ENCODE measurements at places on chromosomes 2 and 18. TPM values are rescaled to one million over a fixed set of nuclear protein-coding genes. Genes with fewer than 3 reads are reported as not detected.

The B3GNT7 gene
- 4.7 TPM for total RNA-seq

The CCDC88A gene
- 93.9 TPM for total RNA-seq

The HOXD13 gene
- total RNA-seq: 0.06 TPM

The COLEC12 gene
- 31.6 TPM for total RNA-seq

The RTP5 gene
- not detected for total RNA-seq

The CXCR1 gene
- 1.4 TPM for total RNA-seq

The ALPP gene
- total RNA-seq: not detected

The RFTN2 gene
- total RNA-seq: 12.9 TPM

The CNRIP1 gene
- 22.1 TPM for total RNA-seq

The CYP26B1 gene
- total RNA-seq: 48.2 TPM

The ADAM17 gene
- 30.8 TPM for total RNA-seq

The SERPINB13 gene
- not detected for total RNA-seq

The UGT1A3 gene
- total RNA-seq: not detected

The SCYGR4 gene
- not detected for total RNA-seq

The PLGLB1 gene
- 6.9 TPM for total RNA-seq

The SOX11 gene
- 14.9 TPM for total RNA-seq

The MOB4 gene
- 40.2 TPM for total RNA-seq

The SLC11A1 gene
- 15.5 TPM for total RNA-seq

The TWIST2 gene
- total RNA-seq: 10.7 TPM

The IL18R1 gene
- 4.3 TPM for total RNA-seq

The NAT8 gene
- 12.0 TPM for total RNA-seq

The PLGLB2 gene
- 2.6 TPM for total RNA-seq

The NOL4 gene
- total RNA-seq: 2.7 TPM

The HOXD3 gene
- total RNA-seq: 74.7 TPM

The SULT1C4 gene
- total RNA-seq: 55.4 TPM

The DUSP19 gene
- 6.4 TPM for total RNA-seq

The TFPI gene
- 43.4 TPM for total RNA-seq

The AFG3L2 gene
- 50.7 TPM for total RNA-seq

The YIPF4 gene
- 23.8 TPM for total RNA-seq

The TLX2 gene
- not detected for total RNA-seq

The CROCC2 gene
- 0.18 TPM for total RNA-seq

The EMILIN1 gene
- 164 TPM for total RNA-seq

The C2orf78 gene
- total RNA-seq: not detected

The CDKL4 gene
- total RNA-seq: 2.6 TPM

The AFTPH gene
- 47.1 TPM for total RNA-seq

The CMPK2 gene
- total RNA-seq: 7.6 TPM

The MAP2 gene
- 14.7 TPM for total RNA-seq

The NFATC1 gene
- 13.8 TPM for total RNA-seq

The DNMT3A gene
- 86.4 TPM for total RNA-seq

The TMEM169 gene
- total RNA-seq: 4.3 TPM

The EMILIN2 gene
- 23.2 TPM for total RNA-seq

The RESP18 gene
- not detected for total RNA-seq

The SCN9A gene
- total RNA-seq: 5.0 TPM

The SPATA3 gene
- total RNA-seq: not detected

The NMUR1 gene
- 1.3 TPM for total RNA-seq

The GALNT3 gene
- total RNA-seq: 13.4 TPM

The RGPD5 gene
- 70.0 TPM for total RNA-seq

The GIGYF2 gene
- total RNA-seq: 101 TPM

The MLPH gene
- total RNA-seq: 4.6 TPM

The DDX18 gene
- total RNA-seq: 36.6 TPM

The SERPINB7 gene
- 0.29 TPM for total RNA-seq

The IL1R2 gene
- 2.7 TPM for total RNA-seq

The ATP6V1C2 gene
- 7.6 TPM for total RNA-seq

The UGT1A10 gene
- not detected for total RNA-seq

The MYO7B gene
- total RNA-seq: 21.7 TPM

The MAL gene
- 217 TPM for total RNA-seq

The POTEI gene
- total RNA-seq: 0.06 TPM

The EML4 gene
- total RNA-seq: 88.5 TPM

The CD8B2 gene
- 0.06 TPM for total RNA-seq
